ENCODE measurements at places on chromosomes 5 and 9.

DNA sequence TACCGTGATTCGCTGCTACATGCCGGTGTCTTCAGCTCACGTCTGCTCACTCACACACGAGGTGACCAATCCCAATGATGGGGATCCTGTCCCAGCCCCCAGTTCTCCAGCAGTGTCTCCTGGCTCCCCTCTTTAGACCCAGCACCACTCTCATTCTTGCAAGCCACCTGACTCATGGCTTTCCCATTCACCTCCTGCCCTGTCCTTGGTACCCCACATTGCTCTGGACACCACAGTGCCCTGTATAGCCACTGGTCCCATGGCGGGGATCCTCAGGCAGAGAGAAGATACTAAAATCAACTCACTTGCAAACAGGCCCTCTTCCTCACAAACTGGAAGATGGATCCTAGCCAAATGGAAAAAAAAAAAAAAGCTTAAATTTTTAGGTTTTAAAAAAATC is 81.0 kb downstream of the SLIT3 start:
- no peak for DNase-seq

DNA sequence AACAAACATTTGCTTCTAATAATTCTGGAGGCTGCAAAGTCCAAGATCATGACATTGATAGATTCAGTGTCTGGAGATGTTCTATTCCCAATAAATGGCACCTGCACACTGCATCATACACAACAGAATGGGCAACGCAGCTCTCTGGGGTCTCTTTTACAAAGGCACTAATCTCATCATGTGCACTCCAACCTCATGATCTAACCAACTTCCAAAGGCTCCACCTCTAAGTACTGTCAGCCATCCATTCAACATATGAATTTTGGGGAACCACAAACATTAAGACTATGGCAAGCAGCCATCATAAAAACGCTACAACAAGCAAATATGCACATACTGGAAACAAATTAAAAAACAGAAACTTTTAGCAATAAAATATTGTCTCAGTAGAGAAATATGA is 121.1 kb downstream of the CYLC2 start:
- no peak for DNase-seq

- no peak for DNase-seq
Measured at GRCh38 chr5:128535251-128535650, 2.8 kb downstream of the FBN2 start.

- no peak for DNase-seq
Measured at GRCh38 chr5:17665836-17666235, 31.6 kb downstream of the TAF11L14 start.

GRCh38 chr5:19584131-19584530 is 403.9 kb downstream of the CDH18 start:
- DNase-seq: no peak

DNA sequence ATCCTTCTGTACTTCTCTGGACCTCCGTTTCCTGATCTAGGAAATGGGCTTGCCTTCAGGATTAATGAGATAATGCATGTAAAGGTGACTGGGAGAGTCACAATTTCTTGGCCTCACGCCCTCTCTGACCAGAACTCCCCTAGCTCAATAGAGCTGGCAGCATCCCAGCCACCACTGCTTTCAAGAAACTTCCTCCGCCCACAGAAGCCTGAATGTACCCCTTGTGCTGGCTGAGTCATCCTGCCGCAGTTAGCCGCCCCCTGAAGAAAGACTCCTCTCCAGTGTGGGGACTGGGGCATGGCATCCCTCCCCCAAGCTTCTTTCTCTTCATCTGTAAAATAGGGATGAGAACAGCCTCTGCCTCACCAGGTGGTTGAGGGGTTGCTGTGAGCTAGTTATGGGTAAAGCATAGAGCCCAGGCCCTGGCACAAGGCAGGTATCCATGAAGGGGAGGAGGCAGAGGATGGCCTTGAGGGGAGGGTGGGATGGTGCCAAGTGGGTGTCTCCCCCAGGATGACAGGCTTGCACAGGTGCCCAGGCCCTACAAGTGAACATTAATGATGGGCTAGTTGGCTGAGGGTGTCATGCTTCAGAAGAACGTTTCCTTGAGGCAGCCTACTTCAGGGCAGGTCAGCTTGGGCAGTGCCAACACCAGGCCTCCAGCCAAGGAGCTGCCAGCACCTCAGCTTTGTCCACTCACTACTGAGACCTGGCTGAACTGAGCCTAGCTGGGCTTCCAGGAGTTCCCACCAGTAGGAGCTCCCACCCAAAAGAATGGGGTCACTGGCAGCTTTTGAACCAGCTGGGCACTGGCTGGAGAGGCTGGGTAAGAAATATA is 3.4 kb downstream of the PDLIM4 start:
- DNase-seq: no peak

DNA sequence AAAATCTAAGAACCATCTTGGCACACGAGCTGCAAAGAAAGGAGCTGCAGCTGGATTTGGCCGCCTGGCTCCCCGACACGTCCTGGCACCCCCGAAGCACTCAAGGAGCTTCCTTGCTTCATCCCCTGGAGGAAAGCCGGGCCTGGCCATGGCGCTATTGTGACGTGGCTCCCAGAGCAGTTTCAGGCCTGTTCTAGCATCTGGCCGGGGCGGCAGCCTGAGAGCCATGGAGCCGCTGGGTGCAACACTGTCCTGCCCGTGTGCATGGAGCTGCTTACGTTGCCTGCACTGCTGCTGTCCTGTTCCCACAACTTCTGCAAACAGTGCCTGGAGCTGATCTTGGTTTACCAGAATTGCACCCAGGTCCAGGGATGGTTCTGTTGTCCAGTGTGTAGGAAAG is 63.5 kb downstream of the PTPDC1 start:
- DNase-seq: no peak

- DNase-seq: no peak
Measured at GRCh38 chr5:111461255-111461671, 51.1 kb downstream of the STARD4 start.

DNA sequence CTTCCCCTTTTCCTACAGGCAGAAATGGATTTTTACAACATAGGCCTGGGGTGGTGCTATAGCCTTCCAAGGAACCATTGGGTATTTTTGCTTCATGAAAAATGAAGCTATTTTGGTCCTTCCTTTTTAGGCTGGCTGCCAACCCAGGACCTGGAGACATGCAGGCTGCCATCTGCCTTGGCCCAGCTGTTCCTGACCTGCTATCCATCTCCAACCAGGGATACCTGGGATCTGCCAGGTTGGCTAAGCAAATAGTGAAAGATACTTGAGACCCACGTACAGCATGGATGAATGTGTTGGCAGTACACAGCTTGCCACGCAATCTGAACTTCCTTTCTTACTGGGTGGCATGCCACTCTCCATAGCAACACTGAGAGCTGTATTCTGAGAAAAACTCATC is 31.1 kb downstream of the MRPS27 start:
- DNase-seq: no peak

DNA sequence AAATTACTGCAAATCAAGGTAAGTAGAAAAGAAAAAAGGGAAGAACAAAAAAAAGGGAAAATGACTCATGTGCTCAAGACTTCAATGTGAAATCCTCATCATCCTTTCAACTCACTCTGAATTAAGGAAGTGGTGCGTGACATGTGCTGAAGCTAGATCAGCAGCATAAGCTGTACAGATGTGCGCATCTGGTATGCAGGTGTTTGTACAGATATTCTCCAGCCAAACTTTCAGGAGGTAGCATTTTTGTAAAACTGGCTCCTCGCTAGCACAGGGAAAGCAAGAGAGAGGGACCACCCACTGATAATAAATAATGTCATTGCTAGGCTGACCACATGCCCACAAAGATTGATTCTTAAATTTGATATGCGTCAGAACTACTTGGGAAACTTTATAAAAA is 253.9 kb upstream of the RGMB start:
- DNase-seq: no peak

GRCh38 chr9:4435197-4435596 is 55.1 kb upstream of the SLC1A1 start:
- no peak for DNase-seq

- DNase-seq: no peak
Measured at GRCh38 chr9:112605518-112605917, 112.4 kb downstream of the INIP start.

DNA sequence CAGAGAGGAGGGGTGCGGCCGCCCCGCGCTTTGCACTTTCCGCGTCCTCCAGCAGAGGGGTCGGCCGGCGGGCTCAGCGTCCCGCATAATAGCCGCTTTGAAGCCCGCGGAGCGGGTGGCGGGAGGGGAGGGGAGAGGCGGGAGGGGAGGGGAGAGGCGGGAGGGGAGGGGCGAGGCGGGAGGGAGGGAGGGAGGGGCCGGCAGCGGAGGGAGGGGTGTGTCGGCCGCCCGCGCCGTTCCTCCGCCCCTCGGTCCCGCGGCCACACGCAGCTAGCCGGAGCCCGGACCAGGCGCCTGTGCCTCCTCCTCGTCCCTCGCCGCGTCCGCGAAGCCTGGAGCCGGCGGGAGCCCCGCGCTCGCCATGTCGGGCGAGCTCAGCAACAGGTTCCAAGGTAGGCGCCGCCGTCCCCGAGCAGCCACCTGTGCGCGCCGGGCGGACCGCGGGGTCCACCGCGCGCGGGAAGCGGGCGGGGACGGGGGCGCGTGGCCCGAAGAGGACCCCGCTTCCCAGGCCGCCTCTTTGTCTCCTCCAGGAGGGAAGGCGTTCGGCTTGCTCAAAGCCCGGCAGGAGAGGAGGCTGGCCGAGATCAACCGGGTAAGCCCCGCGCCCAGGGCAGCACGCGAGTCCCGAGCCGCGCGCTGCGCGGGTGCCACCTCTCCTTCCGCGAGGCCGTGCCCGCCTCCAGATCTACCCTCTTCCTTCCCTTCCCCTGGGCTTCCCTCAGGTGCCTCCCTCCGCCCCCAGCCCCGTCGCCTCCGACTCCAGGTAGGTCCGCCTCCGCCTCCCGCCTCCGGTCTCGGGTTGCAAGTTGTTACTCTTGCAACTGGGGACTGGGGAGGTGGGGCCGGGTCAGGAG is at the start of gene AIF1L:
Gene AIF1L (plus strand): TSS at position 263 of the 857 bp plus-strand sequence. CDS start 99 bp downstream, at position 362.
- DNase-seq: no peak

- DNase-seq: no peak
Measured at GRCh38 chr5:81949462-81949861, 22.4 kb upstream of the ATG10 start.

DNA sequence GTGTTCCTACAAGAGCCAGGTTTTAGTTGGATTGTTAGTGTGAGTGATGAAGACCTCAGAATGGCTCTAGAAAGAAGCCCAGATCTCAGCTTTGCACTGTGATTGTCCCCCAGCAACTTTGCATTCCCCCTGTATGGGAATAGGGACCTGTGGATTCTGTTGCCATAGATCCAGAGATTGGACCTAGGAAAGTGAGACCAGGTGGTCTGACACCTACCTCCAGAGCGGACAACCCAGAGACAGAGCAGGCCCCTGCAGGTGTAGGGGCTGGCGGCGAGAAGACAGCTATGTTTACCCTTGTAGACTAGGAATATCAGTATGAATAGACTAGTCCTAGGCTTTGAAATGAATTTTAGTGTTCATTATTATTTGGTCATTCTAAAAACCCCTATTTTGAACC is 53.6 kb downstream of the IRF1 start:
- DNase-seq: no peak

DNA sequence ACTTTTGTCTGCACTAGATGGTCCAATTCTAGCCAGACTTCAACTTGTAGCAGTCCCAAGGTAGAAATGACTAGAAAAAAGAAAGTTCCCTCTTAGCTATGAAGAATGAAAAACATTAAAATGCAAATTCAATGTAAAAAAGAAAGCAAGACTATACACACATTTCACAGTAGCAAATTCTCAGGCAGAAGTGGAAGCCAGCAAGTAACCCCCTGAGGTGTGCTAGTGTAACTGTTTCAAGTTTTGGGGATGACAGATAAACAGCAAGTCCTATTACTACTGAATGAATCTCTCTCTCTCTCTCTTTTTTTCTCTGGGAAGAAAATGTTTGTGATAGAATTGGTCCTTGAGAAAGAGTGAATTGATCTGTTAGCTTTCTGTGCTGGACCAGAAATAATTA is 185.6 kb downstream of the EFNA5 start:
- no peak for DNase-seq

DNA sequence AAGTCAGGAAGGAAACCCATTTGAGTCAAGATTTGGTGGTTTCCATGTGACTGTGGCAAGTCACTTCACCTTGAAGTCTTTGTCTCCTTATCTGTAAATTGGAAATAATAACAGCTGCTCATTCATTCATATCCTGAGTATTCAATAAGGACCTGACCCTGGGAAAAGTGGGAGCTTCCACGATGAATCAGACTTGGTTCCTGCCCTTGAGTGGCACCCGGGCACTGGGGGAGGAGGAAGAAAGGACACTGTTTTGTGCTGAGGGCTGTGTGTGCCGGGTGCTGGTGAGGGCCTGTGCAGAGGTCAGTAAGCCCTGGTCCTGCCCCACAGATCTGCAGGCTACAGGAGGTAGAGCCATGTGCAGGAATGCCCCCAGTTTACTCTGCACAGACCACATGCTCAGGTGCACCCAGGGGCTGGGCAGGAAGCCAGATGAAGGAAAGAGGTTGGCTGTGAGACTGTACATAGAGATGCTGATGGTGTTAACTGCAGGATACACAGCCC is 6.8 kb downstream of the NDST1 start:
- no peak for DNase-seq

- no peak for DNase-seq
Measured at GRCh38 chr9:135611142-135611874, 28.0 kb downstream of the GLT6D1 start.

- DNase-seq: no peak
Measured at GRCh38 chr5:134275822-134276221, 49.9 kb upstream of the PPP2CA start.

GRCh38 chr9:88579050-88579715 is 44.2 kb downstream of the NXNL2 start:
- no peak for DNase-seq

DNA sequence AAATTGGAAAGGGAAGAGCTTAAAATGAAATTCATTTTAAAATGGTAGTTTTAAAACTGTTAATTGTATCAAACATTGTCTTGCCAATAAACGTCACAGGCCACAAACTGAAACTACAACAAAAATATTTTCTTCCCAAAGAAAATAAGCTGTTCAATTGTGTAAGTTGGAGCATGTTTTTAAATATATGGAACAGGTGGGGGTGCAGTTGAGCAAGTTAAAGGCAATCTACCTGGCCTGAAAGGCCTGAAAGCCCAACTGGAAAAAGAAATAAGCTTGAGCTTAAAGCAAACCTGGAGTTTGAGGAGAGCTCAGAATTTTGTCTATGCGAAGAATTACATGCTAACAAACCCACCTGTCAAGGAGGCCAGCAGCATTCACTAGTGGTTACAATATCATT is 439.5 kb downstream of the ACTL7B start:
- DNase-seq: no peak

DNA sequence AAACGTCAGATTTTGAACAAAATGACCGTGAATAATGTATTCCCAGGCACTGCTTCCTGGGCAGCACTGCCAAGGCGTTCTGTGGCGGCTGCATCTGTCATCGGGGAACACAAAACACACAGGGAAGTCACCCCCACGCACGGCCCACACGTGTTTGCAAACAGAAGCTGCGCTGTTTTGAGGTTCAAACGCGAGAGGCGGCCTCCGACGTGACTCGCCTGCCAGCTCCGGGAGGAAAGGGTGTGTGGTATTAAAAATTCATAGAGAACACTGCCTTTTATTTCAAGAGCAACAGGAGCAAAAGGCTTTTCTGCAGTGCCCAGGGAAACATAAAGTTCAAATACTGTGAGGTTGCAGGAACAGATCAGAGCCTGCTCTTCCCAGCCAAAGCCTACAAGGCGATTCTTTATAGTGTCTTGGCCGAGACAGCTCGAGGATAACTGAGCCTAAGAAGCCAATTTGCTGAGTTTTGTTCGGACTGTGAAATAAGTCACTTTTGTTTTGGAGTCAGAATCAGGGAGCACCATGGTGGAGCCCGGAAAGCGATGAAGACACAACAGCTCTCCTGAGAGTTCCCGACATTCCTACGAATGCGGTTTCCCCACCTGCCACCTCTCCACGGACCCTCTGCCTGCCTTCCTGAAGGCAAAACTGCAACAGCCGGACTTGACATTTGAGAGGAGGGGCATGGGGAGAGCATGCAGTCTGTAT is 115.3 kb upstream of the IRX2 start:
- DNase-seq: no peak

GRCh38 chr9:98317134-98317857 is 61.8 kb upstream of the TBC1D2 start:
- DNase-seq: no peak
